ENCODE measurements at places on chromosomes 1 and 21.

- peak; percentile 95 for DNase-seq
These were observed at the start of gene THEMIS2 for GRCh38 chr1:27872059-27872801. Gene THEMIS2 (plus strand): TSS chr1:27872544. CDS start chr1:27872572, 28 bp downstream.

DNA sequence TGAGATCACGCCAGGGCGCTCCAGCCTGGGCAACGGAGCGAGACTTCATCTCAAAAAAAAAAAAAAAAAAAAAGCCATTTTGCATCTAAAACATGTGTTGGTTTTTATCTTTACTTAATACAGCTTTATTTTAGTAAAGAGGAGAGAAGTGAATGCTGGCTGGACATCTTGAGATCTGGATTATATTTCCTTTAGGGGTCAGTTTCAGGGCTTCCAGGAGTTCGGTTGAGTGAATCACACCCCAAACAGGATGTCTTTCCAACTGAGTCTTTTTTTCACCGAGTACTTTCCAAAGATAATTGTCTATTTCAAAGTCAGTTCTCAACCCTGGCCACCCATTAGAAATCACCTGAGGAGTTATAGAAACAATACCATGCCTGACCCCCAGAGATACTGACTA is 16.6 kb upstream of the IPP start:
- DNase-seq = peak; percentile 64

DNA sequence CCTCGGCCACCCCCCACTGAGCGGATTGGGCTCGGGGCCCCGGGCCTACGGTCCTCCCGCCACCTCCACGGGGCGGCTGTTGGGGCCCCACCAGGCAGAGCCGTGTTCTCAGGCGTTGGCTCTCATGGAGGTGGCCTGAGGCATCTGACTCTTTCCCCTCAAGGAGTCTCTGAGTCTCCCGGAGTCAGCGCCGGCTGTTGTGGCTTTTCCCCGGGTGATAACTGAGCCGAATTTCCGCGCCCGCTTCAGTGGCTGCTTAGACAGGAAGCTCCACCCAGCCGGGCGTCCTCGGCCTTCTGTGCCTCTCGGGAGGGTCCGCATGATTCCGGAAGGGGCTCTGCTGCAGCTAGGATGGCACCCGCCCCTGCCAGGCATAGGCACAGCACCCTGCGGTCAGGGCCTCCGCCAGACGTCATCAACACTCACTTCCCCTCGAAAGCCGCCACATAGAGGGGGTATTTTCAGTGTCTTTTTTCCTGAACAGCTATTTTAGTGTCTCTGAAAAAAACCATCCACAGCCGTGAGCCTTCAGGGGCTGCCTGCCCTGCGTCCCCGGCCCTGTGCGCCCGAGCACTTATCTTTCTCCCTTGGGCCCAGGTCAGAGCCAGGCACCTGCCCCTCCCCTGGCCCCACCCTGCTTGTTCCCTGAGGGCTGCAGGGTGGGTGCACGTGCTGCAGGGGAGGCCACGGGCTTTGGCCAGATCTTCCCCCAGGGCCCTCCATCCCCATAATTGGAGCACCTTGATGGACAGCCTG is 72.9 kb downstream of the SKI start:
- DNase-seq = peak; percentile 72

GRCh38 chr1:110393286-110393685 is 2.5 kb upstream of the SLC16A4 start:
- no peak for DNase-seq

Measured in GM03348 (cell line).